ENCODE measurements at places on chromosomes 2 and 18.

DNA sequence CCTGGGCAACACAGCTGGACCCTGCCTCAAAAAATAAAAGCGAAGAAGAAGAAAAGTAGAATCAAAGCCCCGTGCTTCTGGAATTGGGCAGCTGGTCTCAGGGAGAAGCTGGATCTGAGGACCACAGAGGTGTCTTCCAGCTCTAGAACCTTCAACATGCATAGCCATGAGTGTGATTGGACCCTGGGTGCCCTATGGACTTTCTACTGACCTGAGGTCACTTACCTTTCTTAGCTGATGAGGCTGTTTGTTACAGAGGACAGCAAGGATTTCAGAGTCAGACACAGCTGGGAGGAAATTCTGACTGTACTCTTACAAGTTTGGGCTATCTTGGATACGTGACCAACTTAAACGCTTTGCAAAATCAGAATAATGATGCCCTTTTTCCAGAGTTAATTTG lies 82.4 kb upstream of the GATA6 start:
- no peak for DNase-seq

DNA sequence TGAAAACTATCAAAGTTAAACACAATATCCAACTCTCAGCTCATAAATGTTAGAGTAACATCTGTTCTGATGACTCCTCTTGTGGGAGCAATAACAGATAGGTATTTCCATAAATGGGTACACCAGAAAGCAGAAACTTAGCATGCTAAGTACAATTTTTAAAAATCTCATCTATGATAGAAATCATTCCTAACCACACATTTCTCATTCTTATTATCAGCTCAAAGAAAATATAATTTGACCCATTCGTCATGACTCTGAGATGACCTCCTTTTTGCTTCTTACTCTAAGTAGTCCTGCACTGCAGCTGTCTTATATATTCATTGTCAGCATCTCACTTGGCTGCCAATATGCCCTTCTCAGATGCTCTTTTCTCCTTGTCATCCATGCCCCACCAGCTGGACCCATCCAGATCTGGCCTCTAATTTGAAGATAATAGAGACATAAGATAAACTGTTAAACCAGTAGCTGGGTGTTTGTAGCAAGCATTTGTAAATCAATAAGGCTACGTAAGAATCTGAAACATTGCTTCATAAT lies 298.3 kb downstream of the KCNS3 start:
- DNase-seq = no peak

DNA sequence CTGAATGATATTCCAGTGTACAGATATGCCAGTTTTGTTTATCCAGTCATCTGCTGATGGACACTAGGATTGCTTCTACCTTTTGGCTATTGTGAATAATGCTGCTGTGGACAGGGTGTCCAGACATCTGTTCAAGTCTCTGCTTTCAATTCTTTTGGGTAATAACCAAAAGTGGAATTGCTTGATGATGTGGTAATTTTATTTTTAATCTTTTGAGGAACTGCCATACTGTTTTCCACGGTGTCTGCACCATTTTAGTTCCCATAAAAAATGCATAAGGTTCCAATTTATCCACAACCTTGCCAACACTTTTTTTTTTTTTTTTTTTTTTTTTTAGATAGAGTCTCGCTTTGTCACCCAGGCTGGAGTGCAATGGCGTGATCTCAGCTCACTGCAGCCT lies 141.9 kb upstream of the REV1 start:
- no peak for DNase-seq

DNA sequence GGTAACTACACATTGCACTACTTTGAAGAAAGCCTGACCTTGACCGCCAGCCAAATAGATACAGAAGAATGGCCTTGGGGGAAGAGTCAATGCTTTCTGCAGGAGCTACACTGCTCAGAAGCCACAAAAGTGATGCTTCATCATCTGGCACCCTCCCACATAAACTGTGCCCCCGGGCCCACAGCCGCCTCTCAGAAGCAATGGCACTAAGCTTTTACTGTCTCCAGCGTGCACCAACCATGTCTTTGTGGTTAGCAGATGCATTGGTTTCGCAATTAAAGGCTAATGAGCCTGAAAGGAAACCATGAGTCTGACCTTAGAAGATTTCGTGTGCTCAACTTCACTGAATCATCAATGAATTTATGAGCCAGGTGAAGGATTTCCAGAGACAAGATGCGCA lies 209.4 kb upstream of the TRIB2 start:
- no peak for DNase-seq

GRCh38 chr2:18265614-18266586 lies 294.6 kb downstream of the RDH14 start:
- DNase-seq = no peak

DNA sequence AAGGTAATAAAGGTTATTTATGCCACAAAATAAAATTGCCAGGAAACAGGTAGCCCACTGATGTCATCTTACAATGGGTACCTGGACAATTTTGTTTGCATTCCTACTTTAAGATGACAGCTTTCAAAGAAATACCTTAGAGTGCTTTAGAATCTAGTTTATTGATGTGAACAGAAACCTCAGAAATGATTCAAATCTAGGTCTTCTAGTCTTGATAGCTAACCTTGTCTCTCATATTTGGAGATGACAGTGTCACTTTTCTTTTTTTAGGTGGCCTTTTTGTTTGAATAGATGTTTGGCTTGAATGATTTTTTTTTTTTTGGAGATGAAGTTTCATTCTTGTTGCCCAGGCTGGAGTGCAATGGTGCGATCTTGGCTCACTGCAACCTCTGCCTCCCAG lies 69.1 kb downstream of the PIK3C3 start:
- no peak for DNase-seq

DNA sequence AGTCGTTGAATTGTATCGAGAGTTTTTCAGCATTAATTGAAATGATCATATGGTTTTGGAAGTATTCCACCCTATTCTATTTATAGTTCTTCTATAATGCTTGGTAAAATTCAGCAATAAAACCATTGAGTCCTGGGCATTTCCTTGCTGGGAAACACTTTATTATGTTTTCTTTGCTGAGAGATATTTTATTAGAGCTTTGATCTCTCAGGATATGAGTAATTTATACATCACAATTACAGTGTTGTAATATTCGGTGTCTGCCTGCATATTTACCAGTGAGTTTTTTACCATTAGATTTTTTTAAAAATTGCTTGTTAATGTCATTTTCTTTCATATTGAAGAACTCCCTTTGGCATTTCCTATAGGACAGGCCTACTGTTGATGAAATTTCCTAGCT lies 402.7 kb upstream of the FSIP2 start:
- no peak for DNase-seq

GRCh38 chr2:105536175-105536574 lies 137.3 kb upstream of the FHL2 start:
- no peak for DNase-seq

GRCh38 chr2:144890828-144891227 lies 370.9 kb upstream of the ZEB2 start:
- DNase-seq = no peak

GRCh38 chr2:110881908-110882307 lies 149.5 kb downstream of the ACOXL start:
- DNase-seq = no peak

Data from cerebellar cortex (tissue), 1 donor.